Activated CD4-positive, alpha-beta T cell treated with anti-CD3 and anti-CD28 coated beads, Interleukin-2, Interleukin-6, amounts not matched to agents 100 ng/mL and 50 ng/mL, durations not matched to agents 16 hours and 8 hours (primary cell): ENCODE measurements at places on chromosomes 5 and 9.

DNA sequence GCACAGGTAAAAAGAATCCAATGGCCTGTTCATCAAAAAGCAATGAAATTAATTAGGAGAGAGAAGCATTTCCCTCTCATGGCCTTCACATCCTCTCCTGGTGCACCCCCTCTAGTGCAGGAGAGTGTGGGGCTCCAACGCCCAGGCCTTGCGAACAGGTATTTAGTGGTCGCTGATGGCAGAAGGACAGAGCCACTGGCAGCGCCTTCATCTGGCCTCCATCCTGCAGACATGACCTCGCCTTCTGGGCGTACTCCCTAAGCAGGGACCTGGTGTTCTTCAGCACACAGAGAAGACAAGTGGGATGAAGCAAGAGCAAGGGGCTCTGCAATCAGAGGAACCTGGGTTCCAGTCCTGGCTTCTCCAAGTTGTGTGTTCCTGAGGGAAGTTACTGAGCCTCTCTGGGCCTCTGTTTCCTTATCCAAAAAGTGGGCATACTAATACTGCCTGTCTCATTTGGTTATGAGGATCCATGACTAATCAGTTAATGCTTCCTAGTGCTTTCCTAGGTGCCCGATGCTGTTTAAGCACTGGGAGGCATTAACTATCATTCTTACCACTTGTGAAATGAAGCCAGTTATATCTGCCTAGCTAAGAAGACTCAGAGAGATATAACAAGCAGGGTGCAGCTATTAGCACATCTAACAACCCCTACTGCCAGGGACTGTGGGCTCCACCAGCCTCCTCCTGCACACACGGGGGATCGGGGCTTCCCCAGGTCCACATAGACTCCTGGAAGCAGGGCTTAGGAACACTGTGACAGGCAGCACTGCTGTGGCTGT lies 77.3 kb downstream of the SEMA4D start:
- peak; percentile 45 for DNase-seq

GRCh38 chr5:39892708-39893107 lies 467.9 kb upstream of the DAB2 start:
- no peak for DNase-seq

DNA sequence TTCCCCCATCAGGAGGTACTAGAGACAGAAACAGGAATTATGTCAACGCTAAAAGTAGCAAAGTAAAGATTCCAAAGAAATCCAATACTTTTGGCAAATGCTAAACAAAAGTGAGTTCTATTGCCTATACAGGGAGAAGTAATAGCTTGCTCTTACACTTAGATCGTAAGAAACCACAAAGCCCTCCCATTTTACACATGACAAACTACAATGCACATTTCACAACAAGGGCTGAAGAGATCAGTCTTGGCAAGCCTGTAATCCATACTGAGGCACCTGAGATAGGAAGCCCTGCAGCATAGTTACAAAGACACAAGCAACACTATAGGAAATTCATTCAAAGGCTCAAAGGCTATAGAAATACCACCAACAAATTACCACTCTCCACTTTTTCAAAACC lies 7.7 kb downstream of the HNRNPK start:
- no peak for DNase-seq

- no peak for DNase-seq
Observed at GRCh38 chr5:59790776-59791475, 102.6 kb downstream of the PDE4D start.

GRCh38 chr5:126274763-126275125 lies 148.5 kb upstream of the GRAMD2B start:
- no peak for DNase-seq

DNA sequence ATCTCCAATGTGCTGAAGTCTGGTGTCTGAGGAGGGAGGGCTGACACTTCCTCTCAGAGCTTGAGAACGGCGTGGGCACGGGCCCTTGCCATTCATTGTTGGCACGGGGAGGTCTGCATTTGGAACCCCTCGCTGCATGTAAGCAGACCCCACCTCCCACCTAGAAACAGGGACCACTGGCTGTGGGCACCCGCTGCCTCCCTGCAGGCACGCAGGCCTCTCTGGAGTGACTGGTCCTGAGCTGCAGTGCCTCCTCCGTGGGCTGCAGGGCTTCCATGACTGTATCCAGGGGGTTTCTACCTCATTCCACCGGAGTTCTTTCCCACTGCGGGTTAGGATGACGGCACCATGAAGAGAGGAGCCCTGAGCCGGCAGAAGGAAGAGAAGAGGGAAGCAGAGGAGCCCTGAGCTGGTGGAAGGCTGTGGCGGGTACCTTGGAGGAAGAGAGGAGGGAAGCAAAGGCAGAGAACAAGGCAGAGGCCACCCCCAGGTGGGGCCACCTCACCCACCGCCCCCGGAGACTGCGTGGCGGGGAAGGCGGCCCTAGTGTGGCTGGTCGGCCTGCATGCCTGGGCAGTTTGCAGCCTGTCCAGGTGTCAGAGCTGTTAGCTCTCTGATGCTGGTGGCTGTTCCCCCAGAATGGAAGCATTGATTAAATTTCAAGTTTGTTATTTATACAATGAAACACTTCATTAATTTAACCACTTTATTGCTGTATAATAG lies 74.9 kb upstream of the CACNA1B start:
- no peak for DNase-seq

- no peak for DNase-seq
Observed at GRCh38 chr9:27340961-27341511, 44.1 kb upstream of the EQTN start.

DNA sequence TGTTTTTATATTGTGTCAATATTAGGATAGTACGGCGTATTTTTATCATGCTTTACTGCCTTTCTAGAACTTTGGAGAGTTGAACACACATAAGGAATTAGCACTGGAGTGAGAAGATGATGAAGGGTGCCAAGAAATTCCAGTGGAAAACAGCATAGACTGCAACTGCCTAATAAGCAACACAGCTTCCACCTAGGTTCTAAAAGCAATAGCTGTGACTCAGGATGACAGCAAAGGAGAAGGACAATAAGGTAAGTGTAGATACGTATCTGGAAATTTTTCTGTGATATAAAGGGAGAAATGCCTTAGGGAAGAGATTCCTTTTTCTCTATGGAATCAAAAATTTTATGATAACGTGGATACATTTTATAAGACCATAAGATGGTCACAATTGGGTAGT lies 7.4 kb downstream of the PTPRD start:
- no peak for DNase-seq

- DNase-seq = no peak
Observed at GRCh38 chr9:78463750-78464149, 166.8 kb downstream of the PSAT1 start.

DNA sequence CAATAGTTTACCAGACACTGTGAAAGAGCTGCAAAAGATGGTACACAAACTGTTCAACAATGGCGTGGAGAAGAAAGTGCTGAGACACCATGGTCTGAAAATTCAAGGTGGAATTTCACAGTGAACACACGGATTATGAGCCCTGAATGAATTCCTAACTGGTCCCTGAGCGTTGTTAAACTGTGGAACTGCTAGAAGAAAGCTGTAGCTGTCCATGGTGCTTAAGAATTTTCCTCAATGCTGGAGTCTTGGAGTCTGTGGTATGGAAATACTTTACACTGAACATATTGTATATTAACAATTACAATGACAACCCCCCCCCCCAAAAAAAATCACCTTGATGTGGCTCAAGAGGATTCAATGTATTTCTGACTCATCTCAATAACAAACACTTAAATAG lies 68.5 kb downstream of the SLC24A2 start:
- DNase-seq = no peak

GRCh38 chr5:59873113-59873512 lies 20.4 kb downstream of the PDE4D start:
- DNase-seq = no peak

- DNase-seq = no peak
Observed at GRCh38 chr9:136587145-136587943, 41.5 kb upstream of the NOTCH1 start.

DNA sequence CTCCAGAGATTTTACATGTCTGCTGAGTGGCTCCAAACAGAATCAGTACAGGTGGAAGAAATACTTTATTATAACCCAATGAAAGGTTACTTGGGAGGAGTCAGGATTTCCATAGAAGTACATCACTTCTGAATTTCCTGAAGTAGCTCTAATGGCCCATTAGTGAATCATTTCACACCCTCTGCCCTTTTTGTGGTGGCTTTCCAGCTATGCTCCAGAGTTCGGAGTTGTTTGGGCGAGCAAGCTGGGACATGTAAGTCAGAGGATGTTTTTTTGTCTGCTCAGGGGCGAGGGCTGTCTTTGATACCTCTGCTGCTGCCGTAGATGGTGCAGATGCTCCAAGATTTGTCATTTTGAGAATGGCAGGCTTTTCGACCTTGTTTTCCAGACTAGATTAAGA lies 226.1 kb downstream of the GOLPH3 start:
- no peak for DNase-seq

DNA sequence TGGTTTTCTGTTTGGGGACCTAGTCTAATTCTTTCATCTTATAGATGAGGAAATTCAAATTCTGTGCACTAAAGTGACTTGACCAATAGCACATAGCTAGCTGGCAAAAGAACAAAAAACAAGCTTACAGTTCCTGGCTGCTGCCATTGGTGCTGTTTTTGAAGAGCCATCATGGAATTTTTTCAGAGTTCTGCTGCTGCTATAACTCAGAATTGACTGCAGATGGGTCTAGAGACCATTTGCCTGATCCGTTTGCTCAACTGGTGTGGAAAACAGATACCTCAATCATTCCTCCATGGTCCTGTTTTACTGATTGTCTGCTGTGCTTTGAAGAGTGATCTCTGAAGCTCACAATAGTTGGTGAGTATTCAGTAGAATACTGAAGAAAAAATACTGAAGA lies 15.2 kb downstream of the FBXL7 start:
- DNase-seq = no peak

DNA sequence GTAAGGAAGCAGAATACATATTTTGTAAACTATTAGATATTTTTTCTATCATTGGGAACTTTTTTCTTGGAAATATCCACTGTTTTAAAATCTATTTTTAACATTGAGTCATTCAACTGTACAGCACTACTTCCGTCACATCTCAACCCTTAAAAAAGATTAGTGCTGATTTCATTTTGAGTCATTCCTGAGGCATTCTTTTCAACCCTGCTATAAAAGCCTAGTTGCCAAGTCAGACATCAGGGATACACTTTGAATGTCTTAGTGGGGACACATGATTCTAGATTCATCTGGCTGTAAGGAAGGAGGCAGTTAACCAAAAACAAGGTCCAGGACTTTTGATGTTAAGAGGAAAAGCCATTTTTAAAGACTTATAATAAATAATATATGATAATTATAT lies 160.9 kb downstream of the GIN1 start:
- DNase-seq = peak; percentile 41

DNA sequence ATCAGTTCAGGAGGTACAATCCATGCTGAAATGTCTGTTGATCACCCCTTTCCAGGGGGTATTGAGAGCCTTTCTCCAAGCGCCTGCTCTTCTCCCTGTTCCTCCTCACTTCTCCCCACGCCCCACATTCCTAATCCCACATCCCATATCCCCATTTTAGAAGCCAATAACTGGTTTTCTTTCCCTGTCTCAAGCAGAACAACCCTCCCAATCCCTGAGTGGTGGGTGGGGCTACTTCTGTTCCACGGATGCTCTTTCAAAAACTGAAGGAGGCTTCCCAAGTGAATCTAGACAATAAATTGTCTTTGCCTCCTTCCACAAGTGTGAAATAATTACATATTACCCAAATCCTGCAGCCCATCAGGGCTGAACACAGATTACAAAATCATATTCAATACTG lies 77.0 kb upstream of the SEMA6A start:
- no peak for DNase-seq

DNA sequence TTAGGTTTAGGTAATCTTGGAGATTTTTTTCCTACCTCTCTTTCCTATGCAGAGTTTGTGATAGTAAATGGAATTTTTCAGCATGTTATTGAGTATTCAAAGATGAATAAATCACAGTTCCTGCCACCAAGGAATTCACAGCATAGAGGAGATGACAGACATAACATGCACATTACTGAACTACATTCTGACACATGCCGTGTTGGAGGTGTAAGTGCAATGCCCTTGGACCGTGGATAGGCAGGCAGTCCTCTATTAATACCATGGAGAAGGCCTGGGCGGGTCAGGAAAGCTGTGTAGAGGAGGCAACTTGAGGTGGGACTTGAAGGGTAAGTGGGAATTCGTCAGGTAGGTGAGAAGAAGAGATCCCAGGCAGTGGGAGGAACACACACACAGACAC lies 43.9 kb downstream of the MCCC2 start:
- no peak for DNase-seq
